Anterior cingulate cortex (tissue), 58 donors: ENCODE measurements at places on chromosomes 7 and 10.
A peak's percentile ranks its signal among the peaks of the same experiment; 100 is the strongest.

GRCh38 chr10:70462349-70462984 is 16.1 kb upstream of the PALD1 start:
- DNase-seq: peak; percentile 67

GRCh38 chr10:102297101-102297500 is 51.8 kb downstream of the GBF1 start:
- no peak for DNase-seq

- DNase-seq: no peak
Observed at GRCh38 chr7:45074528-45075354, 14.0 kb downstream of the NACAD start.

GRCh38 chr7:74587435-74588126 is 69.9 kb upstream of the GTF2I start:
- DNase-seq: peak; percentile 30

- no peak for DNase-seq
Observed at GRCh38 chr7:148173369-148173768, 417.2 kb upstream of the C7orf33 start.

DNA sequence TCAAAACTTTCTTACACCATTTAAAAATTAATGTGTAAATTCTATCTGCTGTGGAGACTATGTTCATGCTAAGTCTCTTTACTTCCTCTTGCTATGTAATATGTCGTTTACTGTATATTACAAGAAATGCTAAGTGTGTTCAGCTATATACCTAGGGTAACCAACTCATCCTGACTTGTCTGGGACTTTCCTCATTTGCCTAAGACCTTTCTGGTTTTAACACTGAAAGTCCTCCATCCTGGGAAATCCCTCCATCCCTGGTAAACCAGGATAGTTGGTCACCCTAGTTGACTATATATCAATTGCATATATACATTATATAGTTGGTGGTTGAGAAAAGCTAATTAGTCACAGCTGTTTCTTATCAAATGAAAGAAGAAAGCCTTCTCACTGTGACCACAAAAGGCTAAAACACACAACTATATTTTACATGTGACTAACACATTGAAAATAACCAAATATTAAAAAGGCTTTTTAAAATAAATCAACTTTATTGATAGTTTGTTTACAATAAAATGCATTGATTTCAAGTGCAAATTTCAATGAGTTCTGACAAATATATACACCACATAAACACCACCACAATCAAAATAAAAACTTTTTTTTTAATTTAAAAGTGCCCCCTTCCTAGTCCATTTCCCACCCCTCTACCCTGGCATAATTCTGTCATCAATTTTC is 167.7 kb upstream of the INHBA start:
- DNase-seq: no peak

DNA sequence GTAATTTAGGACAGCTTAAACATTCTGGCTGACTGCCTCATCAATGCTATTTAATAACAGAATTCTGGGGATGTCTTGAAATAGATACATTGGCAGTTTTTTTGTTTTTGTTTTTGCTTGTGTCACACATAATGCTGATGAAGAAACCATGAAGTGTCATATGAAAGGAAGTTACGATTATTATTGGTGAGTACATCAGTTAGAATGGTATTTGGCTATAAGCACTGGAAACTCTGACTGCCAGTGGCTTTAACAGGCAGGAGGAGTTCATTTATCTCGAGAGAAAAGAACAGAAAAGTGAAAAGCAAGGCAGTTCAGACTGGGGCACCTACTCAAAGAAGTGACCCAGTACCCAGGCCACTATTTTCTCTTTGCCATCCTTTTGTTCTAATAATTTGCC is 18.1 kb downstream of the LSM8 start:
- no peak for DNase-seq

GRCh38 chr7:143458263-143458662 is 15.0 kb downstream of the TAS2R60 start:
- DNase-seq: no peak

- no peak for DNase-seq
Observed at GRCh38 chr7:100641463-100641859, at the start of gene TFR2. Gene TFR2 (minus strand): TSS chr7:100641552. CDS start chr7:100641509, 43 bp downstream.

DNA sequence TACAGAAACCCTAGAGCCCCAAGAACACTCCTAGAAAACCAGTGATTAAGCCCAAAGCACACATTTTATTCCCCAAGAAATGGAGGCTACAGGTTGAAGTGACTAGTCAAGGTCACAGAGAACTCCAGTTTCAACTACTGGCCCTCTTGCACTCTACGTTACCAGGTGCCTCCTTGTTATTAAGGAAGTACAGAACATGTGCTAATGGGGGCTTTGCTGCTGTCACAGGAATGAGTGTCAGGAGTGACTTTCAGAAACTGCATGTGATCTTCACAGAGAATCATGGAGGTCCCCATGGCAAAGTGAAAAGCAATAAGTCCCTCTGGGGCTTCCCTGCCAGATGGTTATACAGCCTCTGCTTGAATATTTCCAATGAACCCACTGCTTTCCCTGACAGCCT is 19.3 kb downstream of the JAZF1 start:
- DNase-seq: no peak

- DNase-seq: no peak
Observed at GRCh38 chr7:44522315-44522714, 18.8 kb downstream of the NPC1L1 start.

GRCh38 chr7:108088729-108089128 is 41.4 kb downstream of the LAMB4 start:
- no peak for DNase-seq

DNA sequence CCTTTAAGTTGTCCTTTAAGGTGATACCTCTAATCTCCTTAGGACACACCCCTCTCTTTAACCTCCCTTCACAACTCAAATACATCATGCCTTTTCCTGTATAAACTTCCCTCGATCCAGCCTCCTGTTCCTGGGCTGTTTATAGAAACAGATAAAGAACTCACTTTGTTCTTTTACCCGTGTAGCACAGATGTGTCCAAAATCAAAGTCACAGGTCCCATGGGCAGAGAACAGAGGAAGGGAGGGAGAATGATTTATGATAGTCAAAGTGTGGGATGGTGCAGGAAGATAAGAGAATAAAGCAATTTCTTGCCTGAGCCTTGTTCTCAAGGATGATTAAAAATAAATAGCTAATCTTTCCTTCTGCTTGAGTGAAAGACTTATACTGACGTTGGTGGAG is 50.3 kb upstream of the CABCOCO1 start:
- DNase-seq: no peak

DNA sequence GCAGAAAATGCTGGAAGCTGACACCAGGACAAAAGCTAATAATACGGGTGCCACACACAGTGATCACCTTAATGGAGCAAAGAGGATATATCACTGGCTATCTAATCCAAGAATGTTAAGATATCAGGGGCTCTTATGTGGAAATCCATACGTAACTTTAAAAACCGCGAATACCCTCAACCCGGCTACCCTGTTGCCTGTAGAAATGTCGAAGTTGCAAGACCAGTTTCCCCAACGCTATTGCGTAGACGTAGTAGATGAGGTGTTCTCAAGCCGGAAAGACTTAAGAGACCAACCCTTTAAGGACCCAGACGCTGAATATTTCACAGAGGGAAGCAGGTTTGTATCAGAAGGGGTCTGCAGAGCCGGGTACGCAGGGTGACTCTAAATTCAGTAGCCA is 7.9 kb upstream of the CYREN start:
- DNase-seq: no peak

DNA sequence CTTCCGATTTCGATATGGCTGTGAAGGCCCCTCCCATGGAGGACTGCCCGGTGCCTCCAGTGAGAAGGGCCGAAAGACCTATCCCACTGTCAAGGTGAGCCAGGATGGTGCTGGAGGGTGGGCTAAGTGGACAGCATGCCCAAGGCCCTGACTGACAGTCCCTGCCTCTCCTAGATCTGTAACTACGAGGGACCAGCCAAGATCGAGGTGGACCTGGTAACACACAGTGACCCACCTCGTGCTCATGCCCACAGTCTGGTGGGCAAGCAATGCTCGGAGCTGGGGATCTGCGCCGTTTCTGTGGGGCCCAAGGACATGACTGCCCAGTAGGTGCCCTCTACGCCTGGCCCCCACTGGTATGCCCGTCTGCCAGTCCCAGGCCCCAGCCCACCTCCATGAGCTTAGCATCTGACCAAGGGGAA is 1.2 kb downstream of the NFKB2 start:
- no peak for DNase-seq

DNA sequence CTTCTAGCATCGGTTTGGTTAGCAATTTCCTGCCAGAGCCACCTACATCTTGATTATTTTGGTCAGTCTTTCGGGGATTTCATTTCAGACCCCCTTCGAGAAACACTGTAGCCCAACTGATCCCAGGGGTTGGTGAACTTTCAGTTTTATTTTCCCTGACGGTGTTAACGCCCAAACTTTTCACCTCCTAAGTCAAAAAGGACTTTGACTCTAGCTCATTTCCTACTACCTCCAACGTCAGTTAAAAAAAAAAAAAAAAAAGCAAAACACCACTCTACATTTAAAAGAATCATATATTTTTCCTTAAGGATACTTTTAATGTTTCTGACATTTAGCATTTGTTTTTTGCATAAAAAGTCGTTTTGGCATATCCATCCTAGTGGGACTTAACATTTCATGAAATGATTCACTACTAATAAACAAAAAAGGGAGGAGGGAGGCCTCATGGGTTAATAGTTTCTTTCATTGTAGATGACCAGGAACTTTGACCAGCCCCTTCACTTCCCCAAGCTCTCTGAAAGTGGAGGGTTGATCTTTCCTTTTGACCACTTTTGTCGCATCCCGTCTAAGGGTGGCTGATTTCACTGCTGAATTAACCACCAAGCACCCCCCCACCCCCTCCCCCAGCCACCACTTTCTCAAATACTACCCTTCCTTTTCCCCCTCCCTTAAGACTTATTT is 764 bp upstream of the TCF7L2 start:
- DNase-seq: no peak

- no peak for DNase-seq
Observed at GRCh38 chr7:74579800-74580685, 77.5 kb upstream of the GTF2I start.

- DNase-seq: no peak
Observed at GRCh38 chr7:131830681-131831080, 274.3 kb upstream of the PODXL start.

DNA sequence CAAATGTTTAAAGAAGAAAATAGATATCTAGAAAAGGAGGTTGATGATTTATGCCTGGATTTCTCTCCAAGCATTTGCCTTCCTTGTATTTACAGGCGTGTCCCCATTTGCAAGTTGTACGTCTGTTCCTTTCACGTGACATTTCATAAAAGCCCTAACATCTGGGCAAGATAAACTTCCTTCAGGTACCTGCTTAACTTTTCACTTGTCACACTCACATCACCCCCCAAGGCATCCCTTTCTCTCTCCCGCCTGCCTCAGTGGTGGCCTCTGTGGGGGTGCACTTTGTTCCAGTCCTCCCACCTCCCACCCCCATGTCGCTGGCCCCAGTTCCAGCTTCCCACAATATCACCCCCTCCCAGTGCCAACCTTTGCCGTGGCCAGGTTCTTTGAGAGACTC is 6.7 kb downstream of the TWIST1 start:
- DNase-seq: no peak

- no peak for DNase-seq
Observed at GRCh38 chr10:127866276-127867013, 26.3 kb downstream of the CLRN3 start.

DNA sequence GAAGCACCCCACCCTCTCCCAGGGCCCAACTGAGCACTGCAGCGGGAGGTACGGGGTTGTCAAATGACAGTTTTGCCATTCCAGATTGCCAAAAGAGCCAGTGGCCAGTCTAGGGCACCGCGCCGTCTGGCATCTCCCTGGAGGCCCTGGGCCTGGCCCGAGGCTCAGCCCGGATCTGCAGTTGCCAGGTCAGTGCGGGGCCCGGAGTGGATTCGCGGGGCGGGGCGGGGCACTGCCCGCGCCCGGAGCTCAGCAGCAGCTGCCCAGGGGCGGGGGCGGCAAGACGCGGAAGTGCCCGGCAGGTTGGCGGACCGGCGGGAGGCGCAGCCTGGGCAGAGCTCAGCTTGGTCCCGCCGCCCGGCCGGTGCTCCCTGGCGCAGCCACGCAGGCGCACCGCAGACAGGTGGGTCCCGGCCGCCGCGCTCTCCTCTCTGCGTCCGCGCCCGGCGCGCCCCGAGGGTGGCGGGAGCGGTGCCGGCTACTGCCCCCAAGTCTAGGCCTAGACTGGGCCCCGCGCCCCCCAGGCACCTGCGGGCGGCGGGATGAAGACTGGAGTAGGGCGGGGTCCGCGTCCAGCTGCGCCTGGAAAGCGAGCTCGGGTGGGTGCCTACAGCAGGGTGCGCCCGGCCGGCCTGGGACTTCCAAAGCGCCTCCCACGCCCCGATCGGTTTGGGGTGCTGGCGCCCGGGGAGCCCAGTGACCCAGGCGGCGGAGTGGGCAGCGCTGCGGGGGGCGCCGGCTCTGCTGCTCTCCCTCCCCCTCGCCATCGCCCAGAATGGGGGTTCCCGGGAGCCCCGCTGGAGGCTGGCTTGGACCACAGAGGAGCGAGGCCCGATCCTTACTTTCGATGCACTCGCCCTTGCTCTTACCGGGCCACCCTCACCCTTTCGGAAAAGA is at the start of gene IRF5:
TSS of gene IRF5 (plus strand) at position 281 of the 897 bp plus-strand sequence. CDS start 4,155 bp downstream, outside the sequence.
- DNase-seq: no peak

DNA sequence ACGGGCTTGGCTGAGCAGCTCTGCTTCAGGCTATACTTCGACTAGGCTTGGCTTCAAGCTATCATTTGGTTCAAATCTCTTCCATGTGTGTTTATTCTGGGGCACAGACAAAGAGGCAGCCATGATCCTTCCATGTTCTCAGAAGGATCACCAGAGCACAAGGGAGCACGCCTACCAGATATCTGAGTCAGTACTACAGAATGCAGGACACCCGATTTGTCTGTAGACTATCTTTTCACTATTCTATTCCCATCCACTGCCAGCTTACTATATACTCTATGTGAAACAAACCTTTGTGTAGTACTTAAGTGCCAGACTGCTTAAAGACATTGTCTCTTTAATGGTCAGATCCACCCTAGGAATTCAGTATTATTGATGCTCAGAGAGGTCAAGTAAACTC is 35.1 kb downstream of the CH25H start:
- DNase-seq: no peak

DNA sequence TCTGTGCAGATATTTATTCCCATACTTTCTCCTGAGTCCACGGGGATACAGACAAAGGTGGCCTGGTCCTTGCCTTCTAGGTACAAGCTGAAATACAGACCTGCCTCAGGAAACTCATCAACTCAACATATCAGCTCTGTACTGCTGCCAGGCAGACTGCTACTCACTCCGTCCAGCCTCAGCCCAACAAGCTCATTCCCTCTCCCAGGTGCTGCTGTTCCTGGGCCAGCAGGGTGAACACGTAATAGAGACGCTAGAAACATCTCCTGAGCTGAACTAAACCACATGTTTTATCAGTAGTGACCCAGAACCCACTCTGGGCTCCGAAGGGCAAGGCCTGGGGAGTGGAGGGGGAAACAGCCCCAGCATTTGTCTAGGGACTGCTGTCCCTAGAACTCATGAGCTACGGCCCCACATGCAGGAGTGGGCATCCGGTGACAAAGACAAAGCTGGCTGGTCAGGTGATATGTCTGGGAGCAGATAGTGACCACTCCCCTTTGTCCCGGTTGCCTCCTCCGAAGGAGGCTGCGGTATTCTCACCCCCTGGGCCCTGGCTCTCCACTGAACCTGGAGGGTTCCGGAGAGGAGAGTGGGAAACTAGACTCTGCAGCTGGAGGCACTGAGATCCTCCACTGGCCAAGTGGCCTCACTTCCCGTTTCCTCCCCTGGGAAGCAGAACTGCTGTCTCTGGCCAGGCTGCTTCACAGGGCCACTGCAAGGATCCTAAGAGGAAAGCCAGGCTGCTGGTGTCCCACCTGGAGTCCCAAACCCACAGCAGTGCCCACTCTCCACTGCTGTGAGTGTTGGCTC is 116.1 kb downstream of the FAM53B start:
- no peak for DNase-seq
